ENCODE measurements at places on chromosomes 7 and 10. TPM values are rescaled to one million over a fixed set of nuclear protein-coding genes. Genes with fewer than 3 reads are reported as not detected.

MSMB gene
- polyA plus RNA-seq, result not detected

PTPRE gene
- 9.4 TPM for polyA plus RNA-seq

CRTAC1 gene
- polyA plus RNA-seq, result not detected

TRPV6 gene
- not detected for polyA plus RNA-seq

SPDYE8 gene
- polyA plus RNA-seq, result 0.08 TPM

LAMB1 gene
- 0.82 TPM for polyA plus RNA-seq

DDC gene
- polyA plus RNA-seq, result not detected

PRPS1L1 gene
- not detected for polyA plus RNA-seq

CFAP69 gene
- polyA plus RNA-seq, result not detected

SFXN3 gene
- polyA plus RNA-seq, result 12.6 TPM

PAPOLB gene
- not detected for polyA plus RNA-seq

CCT6A gene
- 78.9 TPM for polyA plus RNA-seq

ST8SIA6 gene
- polyA plus RNA-seq, result 0.08 TPM

ABCB1 gene
- polyA plus RNA-seq, result 4.3 TPM

RASSF4 gene
- 1.3 TPM for polyA plus RNA-seq

FAM25A gene
- polyA plus RNA-seq, result not detected

MSANTD7 gene
- polyA plus RNA-seq, result 7.6 TPM

EEF1AKMT2 gene
- 38.1 TPM for polyA plus RNA-seq

TRIM50 gene
- not detected for polyA plus RNA-seq

PDIA4 gene
- polyA plus RNA-seq, result 112 TPM

FLNC gene
- not detected for polyA plus RNA-seq

ZNF438 gene
- polyA plus RNA-seq, result 9.4 TPM

CCL24 gene
- not detected for polyA plus RNA-seq

TASOR2 gene
- 14.7 TPM for polyA plus RNA-seq

GIMAP2 gene
- polyA plus RNA-seq, result 150 TPM

TAS2R41 gene
- not detected for polyA plus RNA-seq

C10orf62 gene
- polyA plus RNA-seq, result not detected

CLEC5A gene
- polyA plus RNA-seq, result not detected

LIPJ gene
- polyA plus RNA-seq, result not detected

LRIT1 gene
- not detected for polyA plus RNA-seq

DNAH11 gene
- 0.25 TPM for polyA plus RNA-seq

CALD1 gene
- not detected for polyA plus RNA-seq

Measured in naive thymus-derived CD4-positive, alpha-beta T cell (primary cell).